Skeletal muscle tissue (tissue), 5 donors: ENCODE measurements at places on chromosomes 5 and 9. TPM values are rescaled to one million over a fixed set of nuclear protein-coding genes. Genes with fewer than 3 reads are reported as not detected.

The HDAC3 gene
- 40.7 TPM for total RNA-seq

The SURF6 gene
- 7.8 TPM for total RNA-seq

The IQGAP2 gene
- 11.5 TPM for total RNA-seq

The KCNV2 gene
- total RNA-seq = not detected
